CD8-positive, alpha-beta T cell (primary cell): ENCODE measurements at places on chromosomes 16 and 17.
A peak's percentile ranks its signal among the peaks of the same experiment; 100 is the strongest.

GRCh38 chr16:51621610-51622009 lies 470.5 kb upstream of the SALL1 start:
- no peak for DNase-seq

- no peak for DNase-seq
These were observed 60.1 kb downstream of the AIPL1 start for GRCh38 chr17:6374761-6375312.

DNA sequence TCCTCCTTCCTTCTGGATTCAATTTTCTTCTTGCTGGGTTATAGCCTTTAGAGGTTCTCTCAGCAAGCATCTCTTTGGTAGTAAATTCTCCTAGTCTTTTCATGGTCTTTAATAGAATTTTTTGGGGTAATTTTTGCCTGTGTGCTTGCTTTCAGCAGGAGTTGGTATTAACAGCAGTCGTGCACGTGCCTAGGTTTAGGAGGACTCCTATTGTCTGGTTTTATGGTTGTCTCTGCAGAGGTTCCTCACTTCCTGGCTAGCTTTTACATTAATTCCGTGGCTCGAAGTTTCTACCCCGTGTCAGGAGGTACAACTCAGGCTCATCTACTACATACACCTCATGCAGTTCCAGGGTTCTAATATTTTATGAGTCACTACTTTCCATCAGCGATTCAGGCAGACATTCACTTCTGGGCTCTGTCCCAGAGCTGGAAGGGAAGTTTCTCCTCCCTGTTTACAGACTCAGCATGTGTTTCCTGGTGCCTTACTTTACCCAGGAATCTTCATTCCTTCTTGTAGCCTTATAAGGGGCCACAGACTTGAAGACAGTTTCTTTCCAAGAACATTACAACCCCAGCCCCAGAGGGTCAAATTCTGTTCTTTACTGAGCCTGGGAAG lies 643.6 kb downstream of the HS3ST4 start:
- no peak for DNase-seq

DNA sequence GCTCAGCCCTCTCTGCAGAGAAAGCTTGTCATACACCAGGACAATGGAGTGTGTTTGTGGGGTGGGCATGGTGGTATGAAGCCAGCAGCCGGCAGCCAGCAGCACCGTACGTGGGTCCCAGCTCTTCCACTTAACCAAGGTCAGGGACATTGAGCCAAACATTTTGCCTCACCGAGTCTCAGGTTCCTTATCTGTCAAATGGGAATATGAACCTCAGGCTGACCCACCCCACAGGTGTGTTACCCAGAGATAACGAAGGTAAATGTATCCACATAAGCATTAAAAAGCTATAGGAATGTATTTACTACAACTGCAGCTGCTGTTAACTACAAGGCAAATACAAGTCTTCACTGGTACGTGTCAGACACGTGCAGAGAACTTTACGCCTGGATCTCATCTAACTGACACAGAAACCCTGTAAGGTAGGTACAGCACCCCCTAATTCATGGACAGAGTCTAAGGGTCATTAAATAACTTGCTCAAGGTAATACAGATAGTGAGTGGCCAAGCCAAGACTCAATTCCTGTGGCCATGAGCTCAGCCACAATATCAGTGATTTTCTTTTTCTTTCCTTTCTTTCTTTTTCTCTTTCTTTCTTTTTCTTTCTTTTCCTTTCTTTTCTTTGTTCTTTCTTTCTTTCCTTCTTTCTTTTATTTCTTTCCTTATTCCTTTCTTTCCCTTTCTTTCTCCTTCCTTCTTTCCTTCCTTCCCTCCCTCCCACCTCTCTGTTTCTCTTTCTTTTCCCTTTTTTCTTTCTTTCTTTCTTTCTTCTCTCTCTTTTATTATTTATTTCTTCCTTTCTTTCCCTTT lies 990 bp downstream of the SLC5A11 start:
- DNase-seq = no peak

DNA sequence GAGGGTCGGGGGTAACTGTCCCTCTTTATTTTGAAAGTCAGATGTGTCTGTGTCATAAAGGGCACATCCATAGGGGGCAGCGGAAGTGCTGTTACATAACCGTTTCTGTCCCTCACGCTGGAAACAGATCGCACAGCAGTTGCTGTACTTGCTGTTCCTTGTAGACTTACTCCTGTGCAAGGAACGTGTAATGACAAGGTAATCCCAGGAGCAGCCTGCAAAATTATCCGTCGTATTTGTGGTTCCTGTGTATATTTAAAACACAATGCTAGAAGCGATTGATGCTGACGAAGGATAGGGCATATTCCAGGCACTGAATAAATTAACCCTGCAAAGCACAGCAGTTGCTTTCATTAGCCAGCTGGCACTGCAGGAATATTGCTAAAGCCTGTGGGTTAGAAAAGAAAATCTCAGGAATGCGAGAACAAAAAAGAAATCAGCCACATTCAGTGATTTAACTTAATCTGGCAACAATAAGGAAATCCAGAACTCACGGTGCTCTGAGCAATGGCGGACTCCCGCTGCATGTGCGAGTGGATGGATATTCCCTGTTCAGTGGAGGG lies 76.2 kb downstream of the SPECC1 start:
- no peak for DNase-seq

GRCh38 chr16:8919934-8920462 lies 37.8 kb downstream of the LITAFD start:
- no peak for DNase-seq

DNA sequence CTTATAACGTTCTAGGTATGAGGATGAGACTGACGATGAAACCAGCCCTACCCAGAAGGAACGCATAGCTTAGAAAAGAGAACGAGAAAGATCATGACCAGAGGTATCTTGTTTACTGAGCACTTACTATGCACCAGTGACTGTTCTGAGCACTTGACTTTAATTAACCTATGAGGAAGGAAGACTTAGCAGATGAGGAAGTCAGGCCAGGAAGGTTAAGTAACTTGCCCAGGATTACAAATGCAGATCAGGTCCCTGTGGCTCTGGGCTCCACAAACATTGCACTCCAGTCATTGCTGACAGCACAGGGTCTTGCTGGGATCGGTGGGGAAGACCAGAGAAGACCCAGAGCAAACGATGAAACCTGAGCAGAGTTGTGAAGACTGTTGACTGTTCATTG lies 7.1 kb downstream of the KRT13 start:
- no peak for DNase-seq

DNA sequence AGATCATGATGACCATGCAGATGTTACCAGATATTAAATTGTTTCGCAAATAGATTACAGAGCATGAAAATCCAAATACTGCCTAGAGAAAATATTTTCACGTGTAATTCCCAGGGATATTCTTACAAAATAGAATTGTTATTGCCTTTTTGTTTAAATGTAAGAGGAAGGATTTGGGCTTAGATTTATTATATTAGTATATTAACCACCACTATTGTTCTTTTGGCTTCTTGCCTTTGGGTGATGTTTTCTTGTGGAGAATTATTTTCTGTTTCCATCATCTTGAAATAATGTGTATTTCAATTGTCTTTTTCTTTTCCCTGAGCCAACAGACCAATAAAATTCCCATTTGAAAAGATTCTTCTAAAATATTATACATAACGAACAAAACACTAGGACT lies 109.7 kb upstream of the NUDT7 start:
- DNase-seq = no peak

GRCh38 chr16:81774348-81774747 lies 4.7 kb upstream of the PLCG2 start:
- DNase-seq = no peak

DNA sequence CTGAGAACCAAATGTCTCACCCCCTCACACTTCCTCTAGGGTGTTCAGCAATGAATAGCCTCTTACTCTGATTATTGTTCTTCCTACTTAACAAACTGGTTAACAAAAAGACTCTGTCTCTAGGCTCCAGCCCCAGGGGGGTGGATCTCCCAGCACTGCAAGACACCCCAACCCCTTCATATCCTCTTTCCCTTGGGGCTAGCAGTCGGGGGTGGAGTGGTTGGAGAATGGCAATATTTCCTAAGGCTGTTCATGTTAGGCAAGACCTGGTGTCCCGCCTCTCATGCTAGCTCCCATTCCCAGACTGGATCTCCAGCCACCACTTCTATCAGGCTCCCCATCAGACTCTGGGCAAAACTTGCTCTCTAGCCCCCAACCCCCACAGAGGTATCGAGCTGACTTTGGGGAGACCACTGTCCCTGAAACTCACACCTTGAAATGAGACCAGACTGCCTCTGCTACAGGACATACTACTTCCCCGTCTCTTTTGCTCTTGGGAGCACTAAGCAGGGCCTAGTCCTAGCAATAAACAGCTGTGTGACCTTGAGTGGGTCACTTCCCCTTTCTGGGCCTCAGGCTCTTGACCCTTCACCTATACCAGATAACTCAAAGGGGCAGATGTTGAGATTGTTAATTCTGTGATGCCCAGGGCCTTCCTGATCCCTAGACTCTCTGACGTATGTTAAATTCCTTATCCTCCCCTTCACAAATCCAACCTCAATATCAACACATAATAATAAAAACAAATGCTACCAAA lies 2.4 kb downstream of the SLC25A35 start:
- no peak for DNase-seq

DNA sequence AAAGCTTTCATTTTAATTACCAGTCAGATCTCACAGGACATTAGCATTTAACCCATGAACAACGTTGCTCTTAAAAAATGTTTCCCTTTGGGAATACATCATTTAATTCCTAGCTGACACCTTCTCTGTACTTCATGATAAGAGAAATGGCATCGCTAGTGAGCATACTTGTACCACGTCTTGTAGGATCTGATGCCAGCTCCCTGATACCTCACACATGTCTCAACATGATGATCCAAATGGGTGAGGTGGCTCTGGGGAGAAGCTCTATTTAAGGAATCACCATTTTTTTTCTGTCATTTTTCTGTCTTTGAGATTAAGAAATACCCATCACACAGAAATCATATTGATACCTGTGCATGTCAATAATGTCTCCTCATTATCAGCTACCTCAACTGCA lies 772.1 kb upstream of the CA10 start:
- DNase-seq = no peak

- no peak for DNase-seq
These were observed 244.9 kb downstream of the FTO start for GRCh38 chr16:53948734-53949430.

- DNase-seq = peak; percentile 47
These were observed 40.7 kb upstream of the ANKFY1 start for GRCh38 chr17:4304417-4305027.

GRCh38 chr17:3838206-3838605 lies 7.8 kb downstream of the NCBP3 start:
- no peak for DNase-seq

DNA sequence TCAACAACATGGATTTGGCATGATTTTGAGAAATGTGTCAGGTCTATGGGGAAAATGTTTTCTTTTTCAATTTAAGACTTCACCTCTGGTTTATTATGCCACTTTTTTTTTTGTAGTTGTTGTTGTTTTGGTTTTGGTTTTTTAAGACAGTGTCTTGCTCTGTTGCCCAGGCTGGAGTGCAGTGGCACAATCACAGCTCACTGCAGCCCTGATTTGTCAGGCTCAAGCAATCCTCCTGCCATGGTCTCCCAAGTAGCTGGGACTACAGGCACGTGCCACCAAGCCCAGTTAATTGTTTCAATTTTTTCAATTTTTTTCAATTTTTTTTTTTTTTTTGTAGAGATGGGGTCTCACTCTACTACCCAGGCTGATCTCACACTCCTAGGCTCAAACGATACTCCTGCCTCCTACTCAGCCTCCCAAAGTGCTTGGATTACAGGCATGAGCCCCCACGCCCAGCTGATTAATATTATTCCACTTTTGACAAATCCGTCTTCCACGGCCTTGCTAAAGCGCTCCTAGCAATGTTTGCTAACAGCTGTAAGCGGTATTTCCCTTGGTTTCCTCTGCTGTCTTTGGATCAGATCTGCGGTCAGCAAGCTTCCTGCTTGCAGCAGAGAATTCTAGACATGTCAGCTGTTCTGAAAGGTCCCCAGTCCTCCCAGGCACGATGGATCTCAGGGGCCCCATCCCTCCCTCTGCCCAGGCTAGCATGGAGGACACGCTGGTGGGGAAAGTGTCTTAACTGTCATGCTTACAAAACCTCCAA lies 7.0 kb upstream of the MILR1 start:
- peak; percentile 3 for DNase-seq

- no peak for DNase-seq
These were observed 22.2 kb downstream of the OR2C1 start for GRCh38 chr16:3377917-3378316.

- no peak for DNase-seq
These were observed 10.9 kb upstream of the RAB11FIP3 start for GRCh38 chr16:414395-415169.

DNA sequence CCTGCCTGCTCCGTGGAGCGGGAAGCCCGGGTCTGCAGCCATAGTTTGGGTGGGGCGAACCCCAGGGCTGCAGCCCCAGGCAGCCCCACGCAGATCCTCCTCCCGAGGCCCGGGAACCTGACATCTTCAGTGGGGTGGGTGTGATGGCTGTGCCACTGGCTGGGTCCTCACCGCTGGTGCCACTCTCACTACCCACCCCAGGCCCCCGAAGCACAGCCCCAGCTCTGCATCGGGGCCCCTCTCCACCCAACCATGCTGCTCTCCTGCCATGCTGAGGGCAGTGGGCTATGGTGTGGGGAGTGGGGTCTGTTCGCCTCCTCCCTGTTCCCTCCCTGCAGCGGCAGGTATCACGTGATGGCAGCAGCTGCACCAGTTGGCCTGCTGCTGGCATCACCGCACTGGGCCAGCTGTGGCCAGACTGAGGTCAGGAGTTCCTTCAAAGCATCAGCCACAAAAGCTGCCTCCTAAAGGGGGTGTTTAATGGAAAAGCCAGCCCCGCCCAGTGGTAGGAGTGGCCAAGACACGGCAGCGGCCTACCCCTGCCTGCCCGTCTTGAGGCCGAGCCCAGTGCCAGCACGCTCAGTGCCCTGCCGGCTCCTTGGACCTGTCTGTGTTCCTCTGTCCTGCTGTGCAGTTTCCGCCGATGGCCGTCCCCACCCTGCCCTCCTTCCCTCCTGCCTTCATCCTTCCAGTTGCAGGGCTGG lies 10.8 kb downstream of the KCTD5 start:
- no peak for DNase-seq

- DNase-seq = no peak
These were observed 1.2 kb downstream of the GPRC5B start for GRCh38 chr16:19883296-19883965.

- DNase-seq = peak; percentile 70
These were observed 12.0 kb upstream of the CD300A start for GRCh38 chr17:74454197-74455024.

DNA sequence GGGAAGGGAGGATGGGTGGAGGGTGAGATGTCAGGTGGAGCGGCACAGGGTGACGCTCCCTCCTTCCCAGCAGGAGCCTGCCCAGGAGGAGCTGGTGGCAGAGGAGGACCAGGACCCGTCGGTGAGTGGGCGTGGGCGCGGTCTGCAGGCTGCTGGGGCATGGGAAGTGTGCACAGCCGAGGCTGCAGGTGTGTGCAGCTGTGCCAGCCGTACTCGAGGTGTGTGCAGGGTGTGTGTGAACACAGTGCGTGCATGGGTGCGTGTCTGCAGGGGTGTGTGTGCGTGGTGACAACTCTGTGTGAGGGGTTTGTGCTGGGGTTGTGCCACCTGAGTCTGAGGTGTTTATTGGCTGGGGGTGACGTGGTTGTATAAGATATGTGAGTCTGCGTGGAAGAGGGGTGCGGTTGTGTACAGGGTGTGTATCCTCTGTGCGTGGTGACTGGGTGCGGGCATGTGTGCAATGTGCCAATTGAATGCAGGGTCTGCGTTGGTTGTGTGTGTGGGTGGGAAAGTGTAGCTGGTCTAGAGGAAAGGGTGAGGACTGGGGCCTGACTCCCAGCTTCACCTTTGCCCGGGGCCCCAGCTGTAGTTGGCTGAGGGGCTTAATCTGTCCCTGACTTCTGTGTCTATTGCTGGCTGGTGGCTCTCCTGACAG lies 670 bp downstream of the TNFSF12 start:
- peak; percentile 50 for DNase-seq

GRCh38 chr16:57194512-57194911 lies 8.4 kb downstream of the RSPRY1 start:
- no peak for DNase-seq
